ENCODE measurements at places on chromosomes 2 and 18. TPM values are rescaled to one million over a fixed set of nuclear protein-coding genes. Genes with fewer than 3 reads are reported as not detected.

GRCh38 chr2:95313296-95314131, 16.4 kb downstream of the KCNIP3 start:
- H3K27me3 ChIP-seq = no peaks in the 10 kb centered on the region
- peaks cover 9% of the 10 kb centered on the region for H3K4me1 ChIP-seq
- no peak overlapping the region for H3K27ac ChIP-seq
- H3K4me3 ChIP-seq = no peak overlapping the region

GRCh38 chr2:69844560-69844959, 15.1 kb downstream of the GMCL1 start:
- no peak for DNase-seq
- H3K4me1 ChIP-seq = no peaks in the 10 kb centered on the region
- H3K4me3 ChIP-seq = no peak overlapping the region
- no peak overlapping the region for H3K27ac ChIP-seq
- H3K27me3 ChIP-seq = no peaks in the 10 kb centered on the region
- peaks cover 52% of the 10 kb centered on the region for H3K36me3 ChIP-seq

DNA sequence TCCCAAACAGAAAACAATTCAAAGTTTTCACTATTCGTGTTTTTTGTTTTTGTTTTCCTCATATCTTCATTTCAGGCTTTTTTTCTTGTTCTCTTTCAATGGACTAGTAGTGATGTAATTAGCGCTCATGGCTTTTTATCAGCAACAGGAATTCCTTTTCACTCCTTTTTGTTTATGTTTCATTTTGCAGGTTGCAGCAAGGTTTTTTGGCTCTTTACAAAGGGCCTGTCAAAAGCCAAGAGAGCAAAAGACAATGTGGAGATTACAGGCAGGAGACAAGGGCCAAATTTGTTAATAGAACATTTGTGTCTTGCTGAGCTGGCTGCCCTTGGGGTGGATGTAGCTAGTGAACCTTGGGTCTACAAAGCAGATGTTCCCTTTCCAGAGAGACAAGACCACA, 467.4 kb upstream of the CDH20 start:
- DNase-seq = no peak
- H3K27ac ChIP-seq = no peak overlapping the region
- no peaks in the 10 kb centered on the region for H3K36me3 ChIP-seq
- no peaks in the 10 kb centered on the region for H3K27me3 ChIP-seq
- no peak overlapping the region for H3K4me3 ChIP-seq

- DNase-seq = peak; percentile 83
- H3K4me1 ChIP-seq = peaks cover 15% of the 10 kb centered on the region
- H3K27me3 ChIP-seq = no peaks in the 10 kb centered on the region
Measured at GRCh38 chr2:206800506-206801417, 35.4 kb downstream of the FASTKD2 start.

GRCh38 chr2:9219027-9219445, 12.4 kb downstream of the ASAP2 start:
- no peak for DNase-seq
- H3K4me3 ChIP-seq = no peak overlapping the region
- H3K36me3 ChIP-seq = no peaks in the 10 kb centered on the region

WDR7 gene
- 9.8 TPM for total RNA-seq

Data from cardiac muscle cell (in vitro differentiated cells and primary cell).